GM12892 (cell line): ENCODE measurements at places on chromosomes 2 and 18.

- no peak for DNase-seq
Observed at GRCh38 chr2:168431301-168432024, 24.6 kb upstream of the CERS6 start.

GRCh38 chr2:152445791-152446201 is 110.8 kb downstream of the FMNL2 start:
- DNase-seq, result no peak

DNA sequence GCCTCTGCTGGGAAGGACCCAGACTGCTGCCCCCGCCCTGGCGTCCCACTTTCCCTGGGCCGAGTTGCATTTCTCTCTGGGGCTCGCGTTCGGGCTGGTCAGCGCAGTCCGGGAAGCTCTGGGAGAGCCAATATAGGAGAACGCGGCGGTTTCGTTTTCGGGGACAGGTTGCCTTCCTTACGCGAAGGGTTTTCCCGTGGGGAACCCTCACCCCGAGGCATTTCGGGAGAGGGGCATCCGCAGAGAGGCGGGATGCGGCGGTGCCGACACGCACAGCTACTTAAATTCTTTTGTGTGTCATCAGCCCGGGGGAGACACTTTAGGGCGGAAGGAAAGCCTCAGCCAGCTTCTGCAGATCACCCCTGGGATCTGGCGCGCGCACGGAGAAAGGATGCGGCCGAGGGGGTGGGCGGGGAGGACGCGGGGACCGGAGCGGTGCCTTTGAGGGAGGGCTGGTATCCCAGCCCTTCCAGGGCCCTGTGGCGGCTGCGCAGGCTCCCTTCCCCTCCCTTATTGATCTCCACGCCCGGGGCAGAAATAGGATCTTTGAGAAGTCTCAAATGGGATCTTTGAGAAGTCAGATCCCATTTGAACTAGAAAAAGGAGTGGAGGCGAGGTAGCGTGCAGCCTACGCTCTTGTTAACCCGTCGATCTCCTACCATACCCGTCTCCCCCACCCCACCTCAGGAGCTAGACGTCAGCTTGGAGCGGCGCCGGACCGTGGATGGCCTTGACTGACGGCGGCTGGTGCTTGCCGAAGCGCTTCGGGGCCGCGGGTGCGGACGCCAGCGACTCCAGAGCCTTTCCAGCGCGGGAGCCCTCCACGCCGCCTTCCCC is 1.2 kb downstream of the GATA6 start:
- no peak for DNase-seq

- peak; percentile 9 for DNase-seq
Observed at GRCh38 chr2:224442071-224442967, 40.4 kb upstream of the FAM124B start.

DNA sequence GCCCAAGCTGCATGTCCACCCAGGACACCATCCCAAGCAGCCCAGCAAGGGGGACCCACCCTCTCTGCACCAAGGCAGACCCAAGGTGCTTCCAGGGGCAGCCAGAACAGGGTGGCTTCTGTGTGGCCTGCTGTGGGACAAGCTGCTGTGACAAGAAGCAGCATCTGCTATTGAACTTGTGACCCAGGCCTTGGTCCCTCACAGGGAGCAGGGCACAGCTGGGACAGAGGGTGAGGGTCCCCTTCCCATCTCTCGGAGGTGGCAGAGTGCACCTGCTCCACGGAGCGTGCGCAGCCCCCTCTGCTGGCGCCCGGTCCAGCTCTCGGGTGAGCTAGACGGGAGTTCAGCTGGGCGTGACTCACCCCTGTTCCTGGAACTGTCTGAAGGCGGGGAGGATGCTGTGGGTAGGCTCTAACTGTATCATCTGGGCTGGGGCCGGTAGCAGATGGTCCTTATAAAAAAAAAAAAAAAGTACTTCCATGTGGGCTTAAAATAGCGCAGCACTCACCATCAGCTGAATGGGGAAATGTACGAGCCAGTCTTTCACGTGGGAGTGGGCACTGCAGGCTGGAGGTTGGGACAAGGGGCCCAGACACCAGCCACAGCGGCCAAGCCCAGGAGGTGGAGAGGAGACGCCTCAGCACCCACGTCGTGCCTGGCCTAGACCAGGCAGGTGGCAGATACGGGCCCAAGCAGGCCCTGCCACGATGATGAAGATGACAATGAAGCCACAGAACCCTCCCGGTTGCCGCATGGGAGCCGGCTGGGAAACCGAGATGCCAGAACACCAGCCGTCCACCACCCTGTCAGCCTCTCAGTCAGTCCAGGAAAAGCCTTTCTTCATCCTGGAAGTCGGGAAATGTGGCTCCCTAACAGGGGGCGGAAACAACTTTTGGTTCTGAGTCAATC is 136.8 kb upstream of the ID2 start:
- DNase-seq, result peak; percentile 70

- no peak for DNase-seq
Observed at GRCh38 chr2:95695613-95696012, 103.8 kb downstream of the TRIM43 start.

DNA sequence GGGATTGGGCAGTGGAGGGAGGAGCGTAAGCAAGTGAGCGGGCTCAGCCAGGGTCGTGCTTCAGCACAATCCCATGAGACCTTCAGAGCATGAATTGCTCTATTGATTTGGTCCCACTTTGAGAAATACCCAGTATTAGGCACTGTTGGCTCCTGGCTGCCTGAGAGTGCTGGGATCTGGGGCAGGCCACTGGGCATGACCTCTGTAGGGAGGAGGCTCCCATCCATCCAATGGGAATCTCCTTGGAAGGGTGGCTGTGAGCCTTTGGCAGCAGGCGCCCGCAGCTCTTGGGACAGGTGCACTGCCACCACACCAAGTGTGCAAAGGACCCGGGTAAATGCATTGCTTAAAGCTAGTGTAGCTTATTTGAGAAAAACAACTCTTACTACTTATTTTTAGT is 137.5 kb downstream of the LDLRAD4 start:
- no peak for DNase-seq

DNA sequence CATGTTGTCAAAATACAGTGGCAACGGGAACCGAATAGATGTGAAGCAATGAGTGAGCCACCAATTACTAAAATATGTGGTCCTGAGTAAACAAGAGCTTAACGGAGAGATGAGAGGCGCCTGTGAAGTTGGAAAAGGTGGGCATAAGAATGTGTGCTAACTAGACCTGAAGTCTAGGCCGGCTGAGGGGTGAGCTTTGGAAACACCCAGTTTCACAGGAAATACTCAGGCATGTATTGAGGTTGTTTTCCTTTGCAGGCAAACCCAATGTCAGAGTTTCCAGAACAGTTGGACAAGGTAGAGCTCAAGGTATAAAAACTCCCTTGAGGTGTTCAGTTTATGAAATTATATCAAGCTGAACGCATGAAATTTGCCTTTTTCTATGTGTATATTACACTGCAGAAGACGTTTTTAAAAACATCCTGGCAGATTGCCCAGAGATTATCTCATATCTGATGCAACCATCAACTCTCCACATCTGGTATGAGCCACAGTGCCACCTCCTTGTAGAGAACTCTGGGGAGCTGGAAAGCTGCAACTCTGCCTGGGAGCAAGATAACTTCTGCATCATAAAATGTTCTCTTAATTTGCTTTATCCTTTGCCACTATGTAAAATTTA is 3.9 kb upstream of the WDSUB1 start:
- DNase-seq, result no peak

- no peak for DNase-seq
Observed at GRCh38 chr18:1784113-1784512, 787.2 kb downstream of the METTL4 start.

- no peak for DNase-seq
Observed at GRCh38 chr2:2264416-2264815, 66.7 kb downstream of the MYT1L start.

- no peak for DNase-seq
Observed at GRCh38 chr2:238487652-238488346, 61.1 kb downstream of the ASB1 start.

- no peak for DNase-seq
Observed at GRCh38 chr2:64114912-64115277, 29.3 kb downstream of the PELI1 start.

- DNase-seq, result no peak
Observed at GRCh38 chr2:238427435-238428162, 872 bp downstream of the ASB1 start.

- DNase-seq, result no peak
Observed at GRCh38 chr2:141041281-141041680, 1089.5 kb downstream of the LRP1B start.

- no peak for DNase-seq
Observed at GRCh38 chr2:16184341-16184890, 244.1 kb downstream of the MYCN start.

GRCh38 chr2:1493431-1494126 is 80.3 kb downstream of the TPO start:
- no peak for DNase-seq

DNA sequence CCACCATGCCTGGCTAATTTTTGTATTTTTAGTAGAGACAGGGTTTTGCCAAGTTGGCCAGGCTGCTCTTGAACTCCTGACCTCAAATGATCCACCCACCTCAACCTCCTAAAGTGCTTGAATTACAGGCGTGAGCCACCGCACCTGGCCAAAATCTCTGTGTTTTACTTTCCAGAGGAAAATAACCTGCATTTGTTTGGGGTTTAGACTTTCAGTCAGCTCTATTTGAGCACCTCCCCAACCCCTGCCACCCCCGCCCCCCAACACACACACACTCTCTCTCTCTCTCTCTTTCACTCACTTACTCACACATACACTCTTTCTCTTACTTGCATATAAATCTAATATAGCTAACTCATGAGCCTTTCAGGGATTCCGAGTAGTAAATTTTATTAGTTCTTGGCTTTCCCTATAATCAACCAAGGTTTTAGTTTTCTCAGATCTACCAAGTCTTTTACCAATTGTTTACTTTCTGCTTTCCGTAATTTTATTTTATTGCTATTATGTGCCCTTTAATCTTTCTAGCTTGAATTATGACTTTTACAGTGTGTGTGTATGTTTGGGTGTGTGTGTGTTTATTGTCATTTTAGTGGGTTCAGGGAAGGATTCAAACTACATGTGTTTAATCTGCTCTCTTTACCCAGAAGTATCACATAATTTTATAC is 24.5 kb downstream of the MFSD6 start:
- DNase-seq, result no peak
